ENCODE measurements at places on chromosomes 11 and 22.

GRCh38 chr11:47946682-47947559, 33.4 kb upstream of the PTPRJ start:
- no peak for DNase-seq

DNA sequence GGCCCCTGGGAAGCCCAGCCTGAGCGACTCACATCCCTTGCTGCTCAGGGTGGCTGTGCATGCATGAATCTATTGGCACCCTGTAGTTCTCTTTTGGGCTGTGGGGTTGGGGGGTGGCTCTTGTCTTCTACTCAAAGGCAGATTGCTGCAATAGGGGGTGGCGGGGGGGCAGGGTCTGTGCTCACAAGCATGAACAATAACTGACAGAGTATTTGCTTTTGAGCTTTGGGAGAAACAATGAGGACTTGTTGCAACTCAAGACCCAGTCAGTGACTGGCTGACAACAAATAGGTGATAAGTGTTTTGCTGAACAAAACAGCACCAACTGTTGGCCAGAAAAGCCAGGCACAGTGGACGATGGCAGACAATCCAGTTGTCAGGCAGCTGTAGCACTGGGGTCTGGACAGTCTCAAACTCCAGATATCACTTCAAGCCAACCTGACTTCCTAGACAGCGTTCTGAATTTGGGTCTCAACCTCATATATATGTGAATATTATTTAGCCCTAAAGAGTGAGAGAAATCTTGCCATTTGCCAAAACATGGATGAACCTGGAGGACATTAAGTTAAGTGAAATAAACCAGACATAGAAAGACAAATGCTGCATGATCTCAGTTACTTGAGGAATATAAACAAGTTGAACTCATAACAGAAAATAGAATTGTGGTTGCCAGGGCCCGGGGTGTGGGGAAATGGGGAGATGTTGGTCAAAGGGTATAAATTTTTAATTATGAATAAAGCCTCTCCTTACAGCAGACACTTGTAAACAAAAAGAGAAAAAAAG, 61.7 kb downstream of the ME3 start:
- DNase-seq, result no peak

DNA sequence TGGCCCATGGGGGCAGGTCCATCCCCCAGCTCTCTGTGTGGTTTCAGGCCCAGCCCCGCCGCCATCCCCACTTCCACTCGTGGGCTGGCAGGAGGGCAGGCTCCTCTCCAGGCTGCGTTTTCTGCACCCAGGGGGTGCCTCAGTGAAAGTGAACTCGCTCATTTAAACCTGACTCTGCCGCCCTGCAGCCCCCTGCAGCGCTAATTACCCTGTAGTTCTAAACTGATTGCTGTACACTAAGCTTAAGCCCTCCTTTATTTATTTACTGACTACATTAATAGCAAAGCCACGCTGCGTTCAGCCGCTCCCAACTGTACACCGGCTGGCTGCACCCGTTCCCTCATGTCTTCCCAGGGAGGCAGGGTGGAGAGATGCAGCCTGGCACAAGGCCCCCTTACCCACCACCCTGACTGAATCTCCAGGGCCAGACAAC, 36.6 kb upstream of the NNMT start:
- DNase-seq, result no peak

- no peak for DNase-seq
Observed at GRCh38 chr22:25878933-25879332, 136.9 kb downstream of the MYO18B start.

GRCh38 chr11:106943089-106943488, 75.2 kb downstream of the GUCY1A2 start:
- no peak for DNase-seq

DNA sequence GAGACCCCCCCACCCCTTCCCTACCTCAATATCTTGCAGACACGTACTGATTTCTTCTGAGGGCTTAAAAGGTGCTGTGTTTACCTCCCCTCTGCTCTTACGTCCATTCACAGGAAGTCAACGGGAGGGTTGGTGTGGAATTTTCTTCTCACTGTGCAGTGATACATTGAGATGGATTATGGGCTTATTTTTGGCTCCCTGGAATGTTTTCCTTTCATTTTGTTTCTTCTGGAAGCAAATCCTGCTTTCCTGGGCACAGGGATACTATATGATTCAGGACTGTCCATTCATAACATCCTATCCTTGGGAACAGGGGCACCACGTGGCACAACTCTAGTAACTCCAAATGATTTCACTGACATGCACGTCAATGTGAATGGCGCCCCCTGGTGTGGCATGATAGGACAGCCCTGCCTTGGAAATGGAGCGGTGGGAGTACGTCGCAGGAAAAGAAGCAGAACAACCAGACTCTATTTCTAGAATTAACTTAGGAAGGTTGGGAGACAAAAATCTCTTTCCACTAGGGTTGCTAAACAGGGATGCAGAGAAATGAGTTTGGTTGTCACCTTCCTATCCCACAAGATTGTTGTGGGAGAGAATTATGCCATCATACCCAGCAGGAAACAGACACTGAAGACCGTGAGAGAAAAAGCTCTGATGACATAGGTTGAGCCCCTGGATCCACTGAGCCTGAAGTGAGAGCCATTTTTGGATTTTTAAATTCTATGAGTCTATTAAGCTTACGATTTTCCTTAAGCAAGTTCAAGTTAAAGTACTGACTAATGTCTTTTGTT, 146.5 kb upstream of the RAG2 start:
- DNase-seq, result no peak

DNA sequence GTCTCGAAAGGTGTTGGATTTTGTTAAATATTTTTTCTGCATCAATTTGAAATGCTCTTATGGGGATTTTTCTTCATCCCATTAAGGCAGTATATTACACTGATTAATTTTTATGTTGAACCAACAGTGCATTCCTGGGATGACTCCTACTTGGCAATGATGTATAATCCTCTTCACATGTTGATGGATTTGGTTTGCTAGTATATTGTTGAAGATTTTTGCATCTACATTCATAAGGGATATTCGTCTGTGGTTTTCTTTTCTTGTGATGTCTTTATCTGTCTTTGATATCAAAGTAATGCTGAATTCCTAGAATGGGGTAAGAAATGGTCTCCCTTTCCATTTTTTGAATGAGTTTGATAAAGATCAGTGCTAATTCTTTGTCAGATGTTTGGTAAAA, 18.7 kb upstream of the SLC35C1 start:
- DNase-seq, result no peak

GRCh38 chr22:19933341-19934241, 8.0 kb upstream of the COMT start:
- no peak for DNase-seq

DNA sequence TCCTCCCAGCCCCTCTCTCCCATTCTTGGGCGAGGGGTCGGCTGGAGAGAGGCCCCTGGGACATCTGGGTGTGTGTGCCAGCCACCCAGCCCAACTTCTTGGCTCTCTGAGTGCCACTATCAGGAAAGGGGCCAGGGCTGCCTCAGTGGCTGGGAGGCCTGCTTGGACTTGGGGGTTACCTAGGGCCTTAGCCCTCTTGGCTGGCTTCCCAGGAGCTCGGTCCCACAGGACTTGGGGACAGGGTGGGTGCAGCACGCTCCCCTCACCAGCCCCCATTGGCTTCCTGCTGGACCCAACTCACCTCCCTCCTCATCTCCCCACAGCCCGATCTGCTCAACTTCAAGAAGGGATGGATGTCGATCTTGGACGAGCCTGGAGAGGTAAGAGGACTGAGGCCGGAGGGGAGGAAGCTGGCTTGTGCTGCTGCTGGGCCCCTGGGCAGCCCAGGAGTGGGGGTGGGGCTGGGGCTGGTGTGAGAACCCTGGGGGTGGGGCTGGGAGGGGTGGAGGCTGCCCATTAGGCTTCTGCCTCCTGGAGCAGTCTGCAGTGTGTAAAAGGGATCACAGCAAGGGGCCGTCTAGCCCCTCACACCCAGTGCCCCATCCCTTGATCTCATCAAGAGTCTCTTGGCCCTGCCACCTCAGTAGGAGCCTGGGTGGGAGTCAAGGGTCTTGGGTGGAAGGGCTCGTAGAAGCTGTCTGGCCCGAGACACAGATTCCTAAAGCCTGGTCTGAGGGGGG, 54.8 kb downstream of the TRIOBP start:
- DNase-seq, result no peak

DNA sequence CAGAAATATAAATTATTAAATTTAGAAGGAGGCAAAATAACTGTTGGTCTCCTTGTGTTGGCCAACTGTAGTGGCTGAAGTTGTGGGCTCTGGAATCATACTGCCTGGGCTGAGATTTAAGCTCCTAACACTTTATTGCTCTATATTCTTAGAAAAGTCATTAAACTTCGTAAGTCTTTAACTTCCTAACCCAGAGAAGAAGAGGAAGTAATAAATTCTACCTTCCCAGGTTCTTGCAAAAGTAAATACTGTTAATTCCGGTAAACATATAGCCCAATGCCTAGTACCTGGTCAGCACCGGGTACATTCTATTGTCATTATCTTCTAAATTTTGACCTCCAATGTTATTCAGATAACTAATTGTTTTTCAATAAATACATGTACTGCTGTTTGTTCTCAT, 4.5 kb downstream of the OR51T1 start:
- DNase-seq, result no peak

DNA sequence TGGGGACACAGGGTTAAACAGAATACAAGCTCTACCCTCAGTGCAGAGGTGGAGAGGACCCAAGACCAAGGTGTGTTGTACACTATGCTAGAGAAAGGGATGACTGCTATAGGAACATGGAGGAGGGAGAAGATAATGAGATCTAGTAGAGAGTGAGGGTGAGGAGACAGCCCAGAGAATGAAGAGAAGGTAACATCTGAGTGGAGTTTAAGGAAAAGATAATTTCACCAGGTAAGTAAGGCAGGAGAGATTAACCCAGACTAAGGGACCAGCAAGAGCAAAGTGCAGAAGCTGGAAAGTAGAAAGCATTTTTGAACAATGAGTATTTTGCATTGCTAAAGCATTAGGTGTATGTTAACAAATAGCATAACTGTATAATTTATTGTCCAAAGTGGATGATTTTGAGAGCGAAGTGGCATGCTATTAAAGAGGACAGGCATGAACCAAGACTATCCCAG, 128.8 kb downstream of the RASSF10 start:
- DNase-seq, result no peak

GRCh38 chr11:2557381-2557780, 112.6 kb downstream of the KCNQ1 start:
- DNase-seq, result no peak

- no peak for DNase-seq
Observed at GRCh38 chr11:67438158-67438902, 848 bp upstream of the PTPRCAP start.

- no peak for DNase-seq
Observed at GRCh38 chr22:37138849-37139561, 10.7 kb downstream of the IL2RB start.

GRCh38 chr11:93256623-93257022, 58.8 kb upstream of the SLC36A4 start:
- DNase-seq, result no peak

- DNase-seq, result no peak
Observed at GRCh38 chr11:83219095-83219494, 25.6 kb downstream of the ANKRD42 start.

GRCh38 chr11:3181725-3182461, 16.8 kb upstream of the OSBPL5 start:
- DNase-seq, result no peak

GRCh38 chr11:42657169-42657568, 654.6 kb upstream of the API5 start:
- no peak for DNase-seq

DNA sequence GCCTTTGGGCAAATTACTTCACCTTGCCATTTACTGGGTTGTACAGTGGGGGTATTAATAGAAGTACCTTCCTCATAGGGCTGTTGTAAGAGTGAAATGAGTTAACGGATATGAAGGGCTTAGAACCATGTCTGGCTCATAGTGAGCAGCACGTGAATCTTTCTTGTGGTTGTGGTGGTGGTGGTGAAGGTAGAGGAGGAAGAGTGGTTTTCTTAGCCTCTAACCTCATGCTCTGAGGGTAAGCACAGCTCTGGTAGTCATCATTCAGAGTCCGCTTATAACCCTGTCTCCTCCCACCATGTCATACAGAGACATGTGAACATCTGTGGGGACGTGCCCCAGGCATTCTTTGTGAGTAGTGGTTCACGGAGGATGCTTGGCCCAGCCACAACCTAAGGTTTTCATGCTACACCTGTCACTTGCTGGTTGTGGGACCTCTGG, 43.6 kb downstream of the TEAD1 start:
- no peak for DNase-seq

All from NCI-H187 treated with DMSO at 0.1 percent for 48 hours (cell line).